Activated CD8-positive, alpha-beta T cell treated with anti-CD3 and anti-CD28 coated beads for 36 hours (primary cell): ENCODE measurements at places on chromosomes 13 and 19. TPM values are rescaled to one million over a fixed set of nuclear protein-coding genes. Genes with fewer than 3 reads are reported as not detected.
A peak's percentile ranks its signal among the peaks of the same experiment; 100 is the strongest.

DNA sequence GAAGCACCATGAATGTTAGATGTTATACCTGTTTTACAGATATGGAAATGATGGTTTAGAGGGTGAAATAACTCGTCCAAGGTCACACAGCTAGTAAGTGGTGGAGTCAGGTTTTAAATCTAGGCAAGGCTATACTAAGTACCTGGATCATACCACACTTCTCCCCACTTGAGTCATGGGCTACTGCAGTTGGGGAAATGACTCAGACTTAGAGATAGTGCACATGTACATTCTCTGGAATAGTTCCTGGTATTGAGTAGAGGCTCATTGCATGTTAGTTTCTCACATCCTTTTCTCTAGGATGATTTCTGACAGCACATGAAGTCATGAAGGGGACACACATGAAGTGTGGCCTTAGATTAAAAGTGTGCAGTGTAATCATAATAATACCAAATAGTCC is 76.2 kb upstream of the TNFSF11 start:
- peaks cover 46% of the 10 kb centered on the region for H3K4me1 ChIP-seq
- H3K27ac ChIP-seq, result peak overlapping the region; percentile 44
- H3K4me3 ChIP-seq, result no peak overlapping the region
- peak; percentile 53 for DNase-seq

Gene ZNF28
- 9.7 TPM for total RNA-seq

DNA sequence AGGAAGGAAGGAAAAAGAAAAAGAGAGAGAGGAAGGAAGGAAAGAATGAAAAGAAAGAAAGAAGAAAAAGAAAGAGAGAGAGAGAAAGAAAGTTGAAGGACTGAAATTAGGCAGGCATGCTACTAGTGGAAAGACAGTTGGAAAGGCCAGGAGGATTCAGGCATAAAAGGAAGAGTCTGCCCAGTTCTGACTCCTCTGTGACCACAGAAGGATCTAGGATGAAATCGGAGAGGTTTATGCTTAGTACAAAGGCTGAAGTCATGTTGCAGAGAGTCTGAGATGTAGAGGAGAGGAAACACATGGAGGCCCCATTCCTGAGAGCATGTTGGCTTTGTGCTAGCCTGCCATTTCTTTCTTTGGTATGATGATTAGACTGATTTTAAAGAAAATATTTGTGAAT is 246.5 kb upstream of the ARGLU1 start:
- no peak for DNase-seq
- H3K36me3 ChIP-seq, result no peaks in the 10 kb centered on the region
- no peaks in the 10 kb centered on the region for H3K4me1 ChIP-seq

Gene FCGBP
- 4.8 TPM for total RNA-seq

Gene FXYD1
- total RNA-seq, result not detected

GRCh38 chr19:32830231-32831014 is 39.1 kb downstream of the SLC7A9 start:
- no peak overlapping the region for H3K27ac ChIP-seq
- no peaks in the 10 kb centered on the region for H3K27me3 ChIP-seq
- H3K36me3 ChIP-seq, result no peaks in the 10 kb centered on the region
- no peak overlapping the region for H3K4me3 ChIP-seq
- no peaks in the 10 kb centered on the region for H3K4me1 ChIP-seq
- no peak for DNase-seq

Gene ERICH6B
- not detected for total RNA-seq

DNA sequence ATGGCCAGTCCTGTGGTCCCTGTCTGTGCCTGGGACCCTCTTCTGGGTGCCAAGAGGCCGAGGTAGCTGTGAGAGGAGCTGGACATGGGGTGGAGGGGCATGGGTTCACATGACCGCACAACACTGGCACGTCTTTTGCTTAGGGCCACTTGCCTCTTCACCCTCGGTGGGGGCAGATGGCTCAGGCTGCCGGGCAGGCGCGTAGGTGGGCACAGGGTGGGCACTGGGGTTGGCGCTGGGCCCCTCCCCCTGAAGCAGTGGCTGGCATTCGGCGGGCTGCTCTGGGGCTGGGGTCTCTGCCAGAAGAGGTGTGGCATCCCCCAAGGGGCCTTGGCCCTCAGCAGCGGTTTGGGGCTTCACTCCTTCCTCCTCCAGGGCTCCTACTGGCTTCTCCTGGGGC is 8.4 kb downstream of the PALM3 start:
- peaks cover 13% of the 10 kb centered on the region for H3K27me3 ChIP-seq
- H3K4me3 ChIP-seq, result no peak overlapping the region
- H3K4me1 ChIP-seq, result peaks cover 13% of the 10 kb centered on the region
- no peak overlapping the region for H3K27ac ChIP-seq

GRCh38 chr13:79519255-79519654 is 38.3 kb downstream of the NDFIP2 start:
- no peak overlapping the region for H3K4me3 ChIP-seq
- DNase-seq, result no peak

DNA sequence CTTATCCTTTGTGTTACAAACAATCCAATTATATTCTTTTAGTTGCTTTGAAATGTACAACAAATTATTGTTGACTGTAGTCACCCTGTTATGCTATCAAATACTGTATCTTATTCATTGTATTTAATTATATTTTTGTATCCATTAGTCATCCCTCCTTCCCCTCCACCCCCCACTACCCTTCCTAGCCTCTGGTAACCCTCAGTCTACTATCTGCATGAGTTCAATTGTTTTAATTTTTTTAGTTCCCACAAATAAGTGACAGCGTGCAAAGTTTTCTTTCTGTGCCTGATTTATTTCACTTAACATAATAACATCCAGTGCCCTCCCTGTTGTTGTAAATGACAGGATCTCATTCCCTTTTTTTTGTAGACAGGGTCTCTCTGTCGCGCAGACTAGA is 4.5 kb downstream of the SAE1 start:
- H3K4me1 ChIP-seq, result peaks cover 49% of the 10 kb centered on the region
- H3K4me3 ChIP-seq, result no peak overlapping the region
- peaks cover 2% of the 10 kb centered on the region for H3K27me3 ChIP-seq
- H3K36me3 ChIP-seq, result peaks cover 54% of the 10 kb centered on the region

DNA sequence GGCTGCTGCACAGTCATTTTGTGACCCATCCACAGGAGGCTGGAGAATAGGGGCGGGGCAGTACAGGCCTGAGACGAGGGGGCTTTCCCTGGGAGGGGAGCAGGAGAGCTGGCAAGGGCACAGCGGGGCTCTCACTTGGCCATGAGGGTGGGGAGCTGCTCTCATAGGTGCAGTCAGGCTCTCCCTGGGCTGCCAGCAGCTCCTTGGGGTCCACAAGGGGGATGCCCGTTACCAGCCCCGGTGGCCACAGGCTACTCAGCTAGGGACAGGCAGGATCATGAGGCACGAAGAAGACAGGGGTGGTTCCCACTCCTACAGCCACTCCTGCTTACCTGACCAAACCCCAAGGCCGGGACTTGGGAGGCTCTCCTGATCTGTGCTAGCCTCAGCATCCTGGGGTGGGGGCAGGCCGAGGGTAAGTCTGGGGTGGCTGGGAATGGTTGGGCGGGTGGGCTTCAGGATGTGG is 16.5 kb downstream of the ARHGAP33 start:
- H3K27ac ChIP-seq, result no peak overlapping the region
- DNase-seq, result no peak
- no peaks in the 10 kb centered on the region for H3K4me1 ChIP-seq
- H3K36me3 ChIP-seq, result no peaks in the 10 kb centered on the region
- peaks cover 13% of the 10 kb centered on the region for H3K27me3 ChIP-seq

DNA sequence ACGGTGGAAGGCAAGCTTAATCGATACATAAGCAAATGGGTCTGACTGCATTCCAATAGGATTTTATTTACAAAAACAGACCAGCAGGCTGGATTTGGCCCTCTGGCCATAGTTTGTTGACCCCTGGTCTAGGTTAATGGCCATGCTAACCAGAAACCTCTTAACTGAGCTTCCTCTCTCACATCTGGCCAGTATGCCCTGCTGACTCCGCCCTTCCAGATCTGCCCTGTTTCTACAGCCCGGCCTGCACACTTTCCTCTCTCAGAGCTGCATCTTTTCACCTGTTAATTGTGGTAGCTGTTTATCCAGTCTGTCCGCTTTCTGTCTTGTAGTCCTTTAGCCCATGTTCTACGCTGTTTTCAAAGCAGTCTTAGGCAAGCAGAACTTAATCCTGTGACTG is 25.6 kb downstream of the EDNRB start:
- H3K4me1 ChIP-seq, result no peaks in the 10 kb centered on the region
- no peaks in the 10 kb centered on the region for H3K36me3 ChIP-seq
- no peak for DNase-seq
- H3K4me3 ChIP-seq, result no peak overlapping the region
- H3K27ac ChIP-seq, result no peak overlapping the region

Gene SLC5A5
- 0.87 TPM for total RNA-seq

DNA sequence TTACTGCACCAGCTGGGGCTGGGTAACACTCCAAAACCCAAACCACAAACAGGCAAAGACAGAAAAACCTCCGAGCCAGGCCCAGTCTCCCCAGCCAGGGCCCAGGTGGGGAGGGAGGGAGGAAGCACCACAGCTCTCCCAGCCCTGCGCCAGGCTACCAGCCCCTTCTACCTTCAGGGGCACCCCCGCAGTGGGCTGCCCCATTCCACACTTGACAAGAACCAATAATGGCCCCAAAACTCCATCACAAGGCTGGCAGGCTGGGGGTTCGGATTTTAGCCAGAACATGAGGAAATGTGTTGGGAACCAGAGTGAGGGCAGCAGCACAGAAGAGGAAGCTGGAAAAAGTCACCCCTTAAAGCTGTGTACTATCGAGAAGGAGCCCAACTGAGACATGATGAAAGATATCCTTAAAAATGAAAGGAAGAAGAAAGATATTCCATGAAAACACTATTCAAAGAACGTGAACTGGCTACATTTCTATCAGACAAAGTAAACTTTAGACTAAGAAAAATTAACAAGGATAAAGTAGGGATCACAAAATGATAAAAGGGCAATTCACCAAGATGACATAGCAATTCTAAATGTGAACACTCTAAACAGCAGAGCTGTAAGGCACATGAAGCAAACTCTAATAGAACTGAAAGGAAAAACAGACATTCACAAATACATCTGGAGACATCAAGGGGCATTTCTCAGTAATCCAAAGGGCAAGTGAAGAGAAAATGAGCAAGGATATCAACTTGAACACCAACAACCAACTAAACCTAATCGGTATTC is 12.9 kb downstream of the TUBGCP3 start:
- H3K27ac ChIP-seq, result no peak overlapping the region
- no peak overlapping the region for H3K4me3 ChIP-seq
- H3K27me3 ChIP-seq, result no peaks in the 10 kb centered on the region
- H3K4me1 ChIP-seq, result peaks cover 68% of the 10 kb centered on the region

GRCh38 chr13:64333888-64334287 is 2896.2 kb downstream of the PCDH9 start:
- H3K27me3 ChIP-seq, result no peaks in the 10 kb centered on the region
- H3K36me3 ChIP-seq, result no peaks in the 10 kb centered on the region
- H3K4me3 ChIP-seq, result no peak overlapping the region
- no peak for DNase-seq

DNA sequence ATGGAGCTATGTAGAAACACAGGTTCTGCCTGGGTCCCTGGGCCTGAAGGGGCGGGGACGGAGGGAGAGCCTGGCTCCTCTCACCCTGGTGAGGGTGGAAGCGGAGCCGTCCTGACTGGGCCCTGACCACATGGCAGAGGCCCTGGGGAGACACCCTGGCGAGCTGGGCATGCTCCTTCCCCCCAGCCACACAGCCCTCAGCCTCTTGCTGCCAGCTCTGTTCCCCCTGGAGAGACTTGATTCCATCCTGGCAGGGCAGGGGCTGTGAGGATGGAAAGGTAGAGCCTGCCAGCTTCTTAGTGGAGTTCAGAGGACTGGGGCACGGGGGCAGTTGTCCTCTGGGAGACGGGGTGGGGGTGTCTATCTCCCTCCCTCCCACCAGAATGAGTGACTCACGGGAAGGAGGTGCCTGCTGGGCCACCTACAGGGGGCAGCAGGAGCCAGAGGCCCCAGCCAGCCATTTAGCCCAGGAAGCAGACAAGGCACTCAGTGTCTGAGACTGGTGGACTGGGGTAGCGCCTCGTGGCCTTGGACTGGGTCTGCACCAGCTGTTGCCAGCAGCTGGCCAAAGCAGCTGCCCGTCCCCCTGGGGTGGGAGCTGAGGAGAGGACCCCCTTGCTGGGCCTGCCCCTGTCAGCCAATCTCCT is 22.8 kb upstream of the RNF17 start:
- H3K27ac ChIP-seq, result no peak overlapping the region
- no peak for DNase-seq
- H3K4me1 ChIP-seq, result no peaks in the 10 kb centered on the region
- H3K36me3 ChIP-seq, result no peaks in the 10 kb centered on the region

GRCh38 chr13:33004511-33004910 is 11.7 kb upstream of the KL start:
- H3K27me3 ChIP-seq, result peaks cover 8% of the 10 kb centered on the region
- H3K36me3 ChIP-seq, result peaks cover 3% of the 10 kb centered on the region
- no peak overlapping the region for H3K4me3 ChIP-seq
- no peak for DNase-seq
- H3K4me1 ChIP-seq, result no peaks in the 10 kb centered on the region
- H3K27ac ChIP-seq, result no peak overlapping the region

GRCh38 chr19:14559916-14560775 is 11.7 kb downstream of the NDUFB7 start:
- no peaks in the 10 kb centered on the region for H3K27me3 ChIP-seq
- H3K4me3 ChIP-seq, result no peak overlapping the region
- DNase-seq, result no peak

DNA sequence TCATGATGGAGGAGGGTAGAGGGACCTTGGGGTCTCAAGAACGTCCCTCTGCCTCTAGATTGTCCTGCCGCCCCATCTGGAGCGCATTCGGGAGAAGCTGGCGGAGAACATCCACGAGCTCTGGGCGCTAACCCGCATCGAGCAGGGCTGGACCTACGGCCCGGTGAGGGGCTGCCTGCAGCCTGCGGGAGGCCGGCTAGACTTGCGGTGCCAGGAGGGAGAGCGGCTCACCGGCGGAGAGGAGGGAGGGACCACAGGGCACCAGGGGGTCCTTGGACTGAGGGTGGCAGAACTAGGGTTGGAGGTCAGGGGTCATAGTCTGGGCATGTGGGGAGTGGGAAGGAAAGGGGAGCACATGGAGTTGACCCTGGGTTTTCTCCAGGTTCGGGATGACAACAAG is 29.9 kb downstream of the RYR1 start:
- no peaks in the 10 kb centered on the region for H3K36me3 ChIP-seq
- no peaks in the 10 kb centered on the region for H3K4me1 ChIP-seq
- DNase-seq, result no peak
- no peak overlapping the region for H3K27ac ChIP-seq

GRCh38 chr13:40207001-40207478 is 459.4 kb downstream of the FOXO1 start:
- H3K4me3 ChIP-seq, result peak overlapping the region; percentile 30
- peak; percentile 23 for DNase-seq
- H3K27me3 ChIP-seq, result no peaks in the 10 kb centered on the region
- H3K4me1 ChIP-seq, result peaks cover 53% of the 10 kb centered on the region
- peak overlapping the region; percentile 99 for H3K27ac ChIP-seq

- no peak overlapping the region for H3K27ac ChIP-seq
- no peaks in the 10 kb centered on the region for H3K27me3 ChIP-seq
- peaks cover 19% of the 10 kb centered on the region for H3K36me3 ChIP-seq
- DNase-seq, result no peak
- peaks cover 10% of the 10 kb centered on the region for H3K4me1 ChIP-seq
These were observed 26.8 kb downstream of the CKM start for GRCh38 chr19:45295873-45296272.

Gene DCLK1
- not detected for total RNA-seq

GRCh38 chr19:48899781-48900476 is at the start of gene NUCB1:
NUCB1 (plus strand) TSS chr19:48900312; CDS start chr19:48900797, 485 bp downstream.
- peaks cover 30% of the 10 kb centered on the region for H3K4me1 ChIP-seq
- peaks cover 7% of the 10 kb centered on the region for H3K27me3 ChIP-seq
- peak within 1 kb of the TSS; percentile 96 for H3K27ac ChIP-seq
- peak within 1 kb of the TSS; percentile 95 for H3K4me3 ChIP-seq

- no peak overlapping the region for H3K27ac ChIP-seq
- DNase-seq, result no peak
- no peaks in the 10 kb centered on the region for H3K4me1 ChIP-seq
- H3K4me3 ChIP-seq, result no peak overlapping the region
- H3K27me3 ChIP-seq, result no peaks in the 10 kb centered on the region
These were observed 792.9 kb downstream of the LIG4 start for GRCh38 chr13:107422421-107422820.

Gene COL5A3
- total RNA-seq, result 2.7 TPM
